ENCODE measurements at places on chromosomes 5 and 9.
A peak's percentile ranks its signal among the peaks of the same experiment; 100 is the strongest.

DNA sequence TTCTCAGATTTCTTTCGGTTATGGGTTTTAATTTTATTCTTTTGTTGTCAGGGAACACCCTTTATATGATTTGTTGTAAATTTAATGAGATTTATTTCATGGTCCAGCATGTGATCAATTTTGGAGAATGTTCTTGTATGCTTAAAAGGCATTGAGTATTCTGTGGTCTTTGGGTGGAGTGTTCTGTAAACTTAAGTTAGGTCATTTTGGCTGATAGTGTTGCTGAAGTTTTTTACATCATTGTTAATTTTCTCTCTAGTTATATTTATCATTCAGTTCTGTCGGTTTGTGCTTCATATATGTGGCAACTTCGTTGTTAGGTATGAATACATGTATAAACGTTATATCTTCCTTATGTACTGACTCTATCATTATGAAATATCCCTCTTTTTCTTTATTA is 55.5 kb downstream of the NIPBL start:
- DNase-seq: no peak

DNA sequence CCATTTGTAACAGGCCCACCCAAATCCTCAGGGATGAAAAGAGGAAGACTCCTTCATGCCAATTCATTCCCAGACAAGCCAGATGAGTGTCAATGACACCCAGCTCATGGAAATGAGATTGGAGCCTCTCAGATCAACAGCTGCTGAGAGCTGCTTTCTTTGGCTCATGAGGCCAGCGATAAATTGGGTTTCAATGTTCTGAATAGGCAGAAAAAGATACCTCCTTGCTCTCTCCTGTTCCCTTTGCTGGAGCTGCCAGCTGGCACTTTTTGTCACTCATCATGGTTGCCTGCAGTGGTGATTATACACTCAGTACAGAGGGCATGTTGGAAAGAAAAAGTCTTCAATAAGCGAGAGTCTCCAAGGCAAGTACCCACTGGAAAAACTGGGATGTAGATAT is 47.1 kb downstream of the SH3RF2 start:
- no peak for DNase-seq

DNA sequence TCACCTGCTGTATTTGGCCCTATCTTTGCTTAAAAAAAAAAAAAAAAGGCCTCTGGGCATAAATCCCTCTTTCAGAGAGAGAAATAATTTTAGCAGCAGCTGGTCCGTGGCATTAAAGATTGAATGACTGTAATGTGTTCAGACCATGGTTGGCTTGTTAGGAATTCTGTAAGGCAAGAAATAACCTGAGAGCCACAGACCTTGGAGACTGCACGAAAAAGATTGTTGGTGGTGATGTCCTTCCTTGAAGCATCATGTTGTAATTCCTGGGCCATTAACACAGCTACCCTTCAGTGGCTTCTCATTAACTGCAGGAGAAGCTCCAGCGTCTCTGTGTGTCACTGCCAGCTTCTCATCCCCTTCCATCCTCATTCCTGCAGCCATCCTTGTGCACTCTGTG is 79.0 kb downstream of the SGCD start:
- DNase-seq: no peak

GRCh38 chr5:136037001-136037705 is 8.4 kb downstream of the TGFBI start:
- DNase-seq: peak; percentile 76

GRCh38 chr9:114186605-114187289 is 31.4 kb downstream of the COL27A1 start:
- no peak for DNase-seq

DNA sequence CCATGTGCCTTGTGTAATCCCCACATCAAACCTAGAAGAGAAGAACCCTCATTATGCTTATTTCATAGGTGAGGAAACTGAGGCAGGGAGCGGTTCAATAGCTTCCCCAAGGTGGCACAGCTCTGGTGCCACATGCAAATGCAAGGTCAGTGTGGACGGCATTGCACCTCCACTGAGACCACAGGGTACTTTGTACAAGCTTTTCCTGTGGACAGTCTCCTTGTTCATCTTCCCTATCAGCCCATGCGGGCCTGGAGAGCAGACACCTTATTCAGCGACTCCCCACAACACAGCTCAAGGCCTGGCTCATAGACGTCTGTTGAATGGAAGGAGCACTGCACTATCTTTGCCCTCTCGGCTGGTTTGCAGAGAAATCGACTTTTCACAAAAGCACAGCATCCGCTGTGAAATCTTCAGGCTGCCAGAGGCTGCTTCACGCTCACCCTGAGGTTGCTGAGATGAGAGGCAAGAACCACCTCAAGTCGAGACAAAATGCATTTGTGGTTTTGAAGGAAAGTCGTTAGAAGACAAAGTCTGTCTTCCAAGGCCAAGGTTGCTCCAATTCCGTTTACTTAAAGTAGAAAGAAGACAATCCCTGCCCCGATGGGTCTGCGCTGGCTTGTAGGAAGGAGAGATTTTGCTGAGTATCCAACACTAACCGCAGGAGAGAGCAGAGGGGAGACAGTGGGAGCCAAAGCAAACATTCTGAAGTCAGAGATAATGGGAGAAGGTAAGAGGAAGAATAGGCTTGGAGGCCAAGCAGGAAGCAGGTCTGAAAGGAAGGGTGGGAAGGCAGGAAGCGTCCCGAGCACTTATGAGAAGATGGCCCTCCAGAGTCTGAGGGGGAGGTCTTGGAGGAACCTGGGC is 34.2 kb upstream of the STRBP start:
- no peak for DNase-seq

- DNase-seq: no peak
These were observed 41.2 kb downstream of the NSG2 start for GRCh38 chr5:174086751-174087150.

GRCh38 chr9:97847474-97848214 is 5.4 kb upstream of the FOXE1 start:
- no peak for DNase-seq

DNA sequence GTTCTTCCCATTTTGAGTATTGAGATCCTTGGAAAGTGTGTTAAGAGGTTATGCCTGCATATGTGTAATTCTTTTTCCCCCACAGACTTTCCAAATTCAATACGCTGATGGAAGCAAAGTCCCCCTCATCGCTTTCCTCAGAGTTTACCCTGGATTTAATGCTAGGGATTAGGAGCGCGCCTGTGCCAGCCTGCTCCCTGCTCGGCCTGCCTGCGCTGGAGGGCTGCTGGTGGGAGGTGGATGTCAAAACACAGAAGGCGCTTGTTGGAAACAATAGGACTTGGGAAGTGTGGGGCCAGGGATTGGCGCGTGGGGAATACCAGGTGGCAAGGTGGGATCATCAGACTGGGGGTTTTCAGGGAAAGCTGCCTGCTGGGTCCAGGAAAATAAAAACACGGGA is 39.8 kb upstream of the PTCH1 start:
- no peak for DNase-seq

DNA sequence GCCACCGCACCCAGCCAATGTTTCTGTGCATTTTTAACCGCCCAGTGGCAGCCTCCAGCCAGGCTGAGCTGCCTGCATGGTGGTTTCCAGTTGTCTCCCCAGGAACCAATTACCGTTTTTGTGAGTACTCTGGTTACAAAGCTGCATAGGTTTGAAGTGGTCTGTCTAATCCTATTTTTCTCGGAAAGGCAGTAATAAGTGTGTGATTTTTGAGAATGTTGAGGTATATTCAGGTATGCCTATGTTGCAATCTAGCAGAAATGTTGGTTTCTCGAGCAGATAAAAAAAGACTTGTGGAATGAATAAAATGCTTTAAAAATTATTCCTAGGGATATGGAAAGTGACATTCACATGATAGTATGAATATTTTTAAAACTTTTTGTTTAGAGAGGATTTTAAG is 41.5 kb upstream of the ANKH start:
- DNase-seq: no peak

- DNase-seq: no peak
These were observed 16.3 kb upstream of the KCNV2 start for GRCh38 chr9:2700909-2701550.

DNA sequence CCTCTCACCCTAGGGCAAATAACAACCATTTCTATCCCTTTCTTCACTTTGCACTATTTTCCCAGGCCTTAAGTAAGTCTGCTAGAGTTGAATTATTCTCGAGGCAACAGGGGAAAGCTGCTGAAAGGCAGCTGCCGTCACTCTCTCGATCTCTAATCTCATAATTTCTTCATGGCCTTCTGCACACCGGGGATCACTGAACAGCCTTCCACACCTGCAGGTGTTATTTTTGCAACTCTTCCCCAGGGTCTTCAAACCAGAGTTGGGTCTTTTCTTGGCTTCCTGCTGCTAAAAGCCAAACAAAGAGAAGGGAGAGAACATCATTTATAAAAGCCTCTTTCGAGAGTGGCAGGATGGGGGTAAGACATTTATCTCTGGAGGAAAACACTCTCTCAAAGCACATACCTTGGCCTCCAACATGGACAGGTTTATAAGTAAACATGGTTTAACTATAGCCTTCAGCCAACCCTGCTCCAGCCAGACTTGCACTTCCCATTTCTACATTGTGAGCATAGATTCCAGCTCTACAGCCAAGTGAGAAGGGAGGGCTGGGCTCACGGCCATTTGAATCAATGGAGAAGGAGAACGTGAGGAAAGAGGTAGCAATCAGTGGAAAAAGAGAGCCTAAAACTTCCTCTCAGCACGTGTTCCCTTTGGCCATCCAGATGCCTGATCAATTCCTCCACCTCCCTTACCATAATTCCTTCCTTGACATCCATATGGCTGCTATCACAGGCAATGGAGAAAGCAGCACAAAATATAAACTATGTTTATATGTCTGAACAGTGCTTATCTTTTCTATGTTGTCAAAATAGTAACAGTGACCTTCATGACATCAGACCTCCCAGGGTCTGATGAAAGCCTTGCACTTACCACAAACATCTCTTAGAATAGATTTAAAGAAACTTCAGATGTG is 464.9 kb downstream of the TLE1 start:
- no peak for DNase-seq

DNA sequence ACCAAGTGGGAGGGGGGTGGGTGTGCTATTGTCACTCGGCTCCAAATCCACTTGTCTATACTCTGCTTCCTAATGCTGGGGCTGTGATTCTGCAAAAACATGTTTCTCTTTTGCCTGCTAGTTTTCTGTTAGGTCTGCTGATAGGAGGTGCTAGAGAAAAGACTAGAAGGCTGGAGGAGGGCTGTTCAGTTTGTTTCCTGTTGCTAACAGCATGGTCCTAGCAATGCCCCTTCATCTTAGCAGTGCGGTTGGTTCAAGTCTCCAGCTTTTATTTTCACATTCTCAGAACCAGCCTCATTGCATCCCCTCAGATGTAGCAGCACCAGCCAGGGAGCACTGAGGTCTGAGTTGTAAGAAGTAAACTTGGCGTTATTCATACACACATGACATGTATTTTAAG is 310.2 kb downstream of the YTHDC2 start:
- DNase-seq: no peak

DNA sequence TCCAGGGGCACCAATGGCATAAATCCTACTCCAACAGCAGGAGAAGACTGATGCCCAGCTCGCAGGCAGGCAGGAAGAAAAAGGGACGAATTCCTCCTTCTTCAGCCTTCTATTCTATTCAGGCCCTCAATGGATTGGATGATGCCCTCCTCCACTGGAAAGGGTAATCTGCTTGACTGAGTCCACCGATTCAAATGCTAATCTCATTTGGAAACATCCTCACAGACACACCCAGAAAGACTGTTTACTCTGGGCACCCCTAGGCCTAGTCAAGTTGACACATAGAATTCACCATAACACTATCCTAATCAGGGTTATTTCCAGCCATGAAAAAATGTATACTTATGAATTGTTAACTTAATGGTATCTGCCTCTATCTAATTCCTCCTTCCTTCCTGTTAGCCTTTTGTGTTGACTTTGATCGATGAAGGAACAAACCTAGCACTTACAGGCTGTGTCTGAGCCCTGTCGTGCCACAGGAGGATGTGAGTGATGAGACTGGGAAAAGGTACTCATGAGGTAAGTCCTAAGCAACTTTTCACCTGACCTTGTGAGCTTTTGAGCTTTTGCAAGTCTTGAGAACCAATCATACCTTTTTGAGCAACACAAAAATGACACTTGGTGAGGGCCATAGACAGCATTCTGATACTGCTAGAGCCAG is 36.5 kb downstream of the FOXD1 start:
- no peak for DNase-seq

DNA sequence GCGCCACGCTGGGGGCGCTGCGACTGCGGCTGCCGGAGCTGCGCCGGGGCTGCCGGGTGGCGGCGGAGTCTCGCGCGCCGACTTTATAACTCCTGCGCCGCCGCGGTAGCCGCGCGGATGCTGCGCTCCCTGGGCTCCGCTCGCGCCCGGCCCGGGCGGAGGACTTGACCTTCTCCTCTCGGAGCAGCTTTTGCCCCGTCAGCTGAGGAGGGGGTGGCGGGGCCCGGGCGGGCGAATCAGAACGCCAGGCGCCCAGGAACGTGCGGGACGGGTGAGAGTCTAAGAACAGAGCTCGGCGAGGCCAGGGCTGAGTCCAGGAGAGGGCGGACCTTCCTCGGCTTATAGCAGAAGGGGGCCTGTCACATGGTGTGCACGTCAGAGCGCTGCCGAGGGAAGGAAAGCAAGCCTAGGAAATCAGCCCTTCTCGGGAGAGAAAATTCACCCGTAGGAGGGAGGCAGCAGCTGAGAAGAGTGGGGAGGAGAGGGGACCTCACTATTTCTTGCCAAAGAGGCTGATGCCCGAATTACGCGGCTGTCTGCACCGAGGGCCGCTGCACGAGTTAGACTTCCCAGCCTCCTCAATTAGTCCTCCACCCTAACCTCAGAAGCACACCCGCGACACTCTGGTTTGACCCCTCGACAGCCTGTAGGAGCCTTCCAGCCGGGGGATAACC is at the start of gene FOXD1:
TSS of gene FOXD1 (minus strand) at position 315 of the 674 bp plus-strand sequence. CDS start 415 bp downstream, outside the sequence.
- DNase-seq: peak; percentile 82

DNA sequence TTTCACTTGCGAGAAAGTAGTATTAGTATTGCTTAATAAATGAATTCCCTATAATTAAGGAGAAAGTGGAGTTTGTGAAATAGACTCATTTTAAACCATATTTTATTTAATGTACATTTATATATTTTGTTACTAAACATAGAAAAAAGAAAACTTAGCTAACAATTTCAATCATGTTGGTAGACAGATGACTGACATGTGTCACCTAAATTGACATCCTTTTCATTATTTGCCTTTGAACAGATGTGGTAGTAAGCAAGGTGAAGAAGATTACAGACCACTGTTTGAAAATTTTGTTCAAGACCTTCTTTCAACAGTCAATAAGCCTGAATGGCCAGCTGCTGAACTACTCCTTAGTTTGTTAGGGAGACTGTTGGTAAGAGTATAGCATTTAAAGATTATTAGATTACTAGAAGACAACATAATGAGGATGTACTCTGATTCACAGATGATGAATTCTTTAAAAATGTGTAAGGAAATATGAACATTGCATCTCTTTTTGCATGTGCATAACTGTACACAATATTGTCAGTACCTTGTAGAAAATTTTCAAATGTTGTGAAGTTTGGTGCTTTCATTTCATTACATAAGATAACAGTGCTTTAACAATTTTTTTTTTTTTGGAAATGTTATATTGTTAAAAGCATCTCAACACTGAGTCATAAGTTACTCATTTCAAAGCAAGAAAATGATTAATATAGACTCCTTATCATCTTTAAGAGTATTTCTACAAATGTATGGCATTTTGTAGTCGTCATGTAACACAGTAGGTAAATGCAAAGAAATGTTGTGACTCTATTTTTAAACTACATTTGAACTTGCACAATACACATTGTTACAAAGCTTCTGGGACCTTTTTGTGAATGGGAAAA is 139.5 kb downstream of the NIPBL start:
- DNase-seq: no peak

- no peak for DNase-seq
These were observed 130.1 kb downstream of the GPBP1 start for GRCh38 chr5:57303985-57304384.

Data from NCI-H774 (cell line).